ENCODE measurements at places on chromosomes 7 and 10.
A peak's percentile ranks its signal among the peaks of the same experiment; 100 is the strongest.

- DNase-seq: no peak
Observed at GRCh38 chr10:72218726-72219125, 2.6 kb upstream of the ASCC1 start.

DNA sequence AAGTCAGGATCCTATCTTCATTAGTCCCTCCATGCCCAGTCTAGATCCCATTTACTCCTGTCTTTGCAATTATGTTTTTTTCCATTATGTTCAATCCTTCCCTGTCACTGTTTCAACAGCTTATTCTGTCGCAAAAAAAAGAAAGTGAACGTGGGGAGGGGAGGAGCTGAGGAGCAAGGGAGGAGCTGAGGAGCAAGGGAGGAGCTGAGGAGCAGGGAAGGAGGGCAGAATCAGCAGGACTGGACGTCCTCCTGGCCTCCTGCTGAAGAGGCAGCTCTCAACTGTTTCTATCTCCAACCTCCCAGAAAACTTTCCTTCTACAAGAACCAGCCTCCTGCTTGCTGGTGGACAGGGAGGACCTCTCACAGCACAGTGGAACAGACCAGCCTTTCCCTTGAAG is 26.0 kb downstream of the LARP4B start:
- no peak for DNase-seq

- no peak for DNase-seq
Observed at GRCh38 chr7:1231214-1232102, 1.2 kb upstream of the UNCX start.

GRCh38 chr7:33961948-33962347 is 56.6 kb downstream of the BMPER start:
- no peak for DNase-seq

DNA sequence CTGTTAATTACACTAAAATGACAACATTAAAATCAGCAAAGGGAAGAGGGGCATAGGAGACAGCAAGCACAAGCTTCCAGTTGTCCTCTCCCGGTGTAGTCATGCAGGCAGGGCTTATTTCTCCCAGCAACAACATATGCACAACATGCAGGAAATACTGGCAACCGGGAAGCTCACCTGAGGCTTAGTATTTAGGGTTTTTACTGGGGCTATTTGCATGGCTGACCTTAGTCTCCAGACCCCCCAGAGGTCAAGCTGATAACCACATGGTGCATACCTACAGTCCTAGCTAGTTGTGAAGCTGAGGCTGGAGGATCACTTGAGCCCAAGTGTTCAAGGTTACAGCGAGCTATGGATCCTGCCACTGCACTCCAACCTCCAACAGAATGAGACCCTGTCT is 12.8 kb upstream of the JMJD1C start:
- DNase-seq: no peak

DNA sequence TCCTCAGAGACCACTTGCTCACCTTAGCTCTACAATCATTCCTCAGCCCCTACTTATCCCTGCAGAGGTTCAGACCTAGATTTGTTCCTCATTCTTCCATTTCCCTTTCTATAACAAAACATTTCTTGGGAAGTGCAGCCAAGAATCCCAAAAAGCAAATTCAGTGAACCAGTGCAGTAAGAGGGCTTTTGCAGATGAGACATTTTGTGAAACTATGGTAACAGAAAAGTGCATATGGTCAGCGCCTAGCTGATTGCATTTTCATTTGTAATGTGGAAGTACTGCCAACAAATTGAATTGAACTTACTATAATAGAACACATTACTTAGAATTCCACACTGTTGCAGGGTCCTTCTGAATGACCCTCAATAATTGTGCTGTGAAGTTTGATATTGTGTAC is 18.6 kb downstream of the AGMO start:
- no peak for DNase-seq

DNA sequence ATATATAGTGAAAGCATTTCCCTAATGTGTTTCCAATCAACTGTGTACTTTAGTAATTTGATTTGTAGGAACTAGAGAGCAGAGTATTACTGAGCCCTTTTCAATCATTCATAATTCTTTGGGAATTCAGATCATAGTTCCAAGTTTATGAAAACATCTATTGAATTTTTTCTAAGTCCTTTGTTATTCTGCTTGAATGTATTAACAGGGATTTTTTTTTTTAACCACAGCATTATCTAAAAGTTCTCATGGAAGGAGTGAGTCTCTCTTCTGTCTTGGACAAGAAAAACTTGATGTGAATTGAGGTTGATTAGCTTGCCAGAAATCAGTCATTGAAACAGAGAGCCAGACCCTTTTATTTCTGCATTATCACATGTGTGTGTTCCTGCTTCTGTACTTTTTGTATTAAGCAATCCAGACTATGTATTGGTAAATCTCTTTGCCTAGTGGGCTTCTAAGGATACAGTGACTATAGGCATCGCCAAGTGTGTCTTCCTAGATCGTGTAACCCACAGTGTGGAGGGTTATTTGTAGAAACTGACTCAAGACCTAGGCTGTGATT is 59.9 kb downstream of the BMPER start:
- no peak for DNase-seq

DNA sequence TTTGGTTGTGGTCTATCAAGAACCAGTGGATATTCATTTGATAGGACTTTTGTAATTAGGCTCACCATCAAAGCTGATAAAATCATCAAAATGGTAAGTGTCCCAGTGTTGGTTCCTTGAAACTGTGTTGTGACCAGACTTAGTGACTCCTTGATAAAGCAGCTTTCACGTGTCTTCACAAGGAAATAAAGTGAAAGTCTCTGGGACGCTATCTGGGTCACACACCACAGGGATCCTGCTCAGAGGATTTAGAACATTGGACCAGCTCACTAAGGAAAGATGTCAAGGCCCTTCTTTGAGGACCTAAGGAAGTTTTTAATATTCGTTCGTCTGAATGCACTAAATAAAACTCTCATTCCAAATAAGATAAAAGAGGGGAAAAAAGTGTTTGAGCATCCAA is 193.1 kb downstream of the RNLS start:
- DNase-seq: no peak

DNA sequence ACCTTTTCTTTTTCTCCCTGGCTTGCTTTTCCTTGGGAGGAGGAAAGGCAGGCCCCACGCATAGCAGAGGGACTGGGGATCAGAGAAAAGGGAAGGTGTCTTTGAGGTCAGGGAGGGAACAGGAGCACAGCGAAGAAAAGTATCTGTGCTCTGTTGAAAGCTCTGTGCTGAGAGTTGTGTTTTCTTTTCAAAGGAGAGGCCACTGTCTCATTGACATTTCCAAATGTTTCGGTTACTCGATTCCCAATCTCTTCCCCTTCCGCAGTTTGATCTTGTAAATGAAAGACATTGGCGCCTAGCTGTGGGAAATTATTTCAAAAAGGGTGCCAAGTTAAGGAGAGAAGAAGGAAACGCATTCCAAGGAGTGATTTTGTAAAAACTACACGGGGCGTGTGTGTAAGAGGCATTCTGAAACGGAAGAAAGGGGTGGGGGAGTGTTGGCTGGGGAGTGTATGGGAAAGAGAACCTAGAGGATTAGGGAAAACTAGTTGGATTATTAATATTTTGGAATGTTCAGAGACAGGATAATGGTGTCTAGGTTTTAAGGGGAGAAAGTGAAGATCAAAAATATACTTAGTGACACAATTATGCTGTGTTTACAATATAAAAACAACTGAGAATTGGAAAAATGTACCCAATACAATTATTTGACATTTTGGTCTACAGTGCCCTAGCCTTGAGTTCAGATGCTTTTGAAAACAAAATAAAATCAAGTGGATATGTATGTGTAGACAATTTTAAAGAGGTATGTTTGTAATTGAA is 708 bp downstream of the KLHDC10 start:
- no peak for DNase-seq

DNA sequence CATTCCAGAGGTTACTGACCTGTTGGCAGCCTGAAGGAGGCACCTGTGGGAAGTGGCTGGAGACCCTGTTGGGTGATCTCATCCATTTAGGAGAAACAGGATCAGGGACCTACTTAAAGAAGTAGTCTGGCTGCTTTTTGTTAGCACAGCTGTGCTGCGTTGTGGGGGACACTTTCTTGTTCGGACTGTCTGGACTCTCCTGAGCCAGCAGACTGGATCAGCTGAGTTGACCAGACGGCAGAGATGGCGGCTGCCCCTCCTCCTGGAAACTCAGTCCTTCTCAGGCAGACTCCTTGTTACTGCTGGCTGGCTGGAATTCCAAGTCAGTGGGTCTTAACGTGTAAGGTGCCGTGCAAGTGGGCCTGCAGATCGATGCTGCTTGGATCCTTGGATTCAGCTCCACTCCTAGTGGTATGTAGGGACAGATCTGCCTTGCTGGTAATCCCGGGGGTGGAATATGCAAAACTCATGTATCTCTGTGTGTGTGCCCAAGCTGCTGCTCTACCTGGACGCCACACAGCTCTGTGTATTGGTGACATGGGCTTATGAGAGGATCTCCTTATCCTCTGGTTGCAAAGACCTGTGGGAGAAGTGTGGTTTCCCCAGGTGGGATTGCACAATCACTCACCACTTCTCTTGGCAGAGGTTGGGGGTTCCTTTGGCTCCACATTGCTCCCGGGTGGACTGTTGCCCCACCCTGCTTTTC is 87.3 kb downstream of the CCSER2 start:
- no peak for DNase-seq

DNA sequence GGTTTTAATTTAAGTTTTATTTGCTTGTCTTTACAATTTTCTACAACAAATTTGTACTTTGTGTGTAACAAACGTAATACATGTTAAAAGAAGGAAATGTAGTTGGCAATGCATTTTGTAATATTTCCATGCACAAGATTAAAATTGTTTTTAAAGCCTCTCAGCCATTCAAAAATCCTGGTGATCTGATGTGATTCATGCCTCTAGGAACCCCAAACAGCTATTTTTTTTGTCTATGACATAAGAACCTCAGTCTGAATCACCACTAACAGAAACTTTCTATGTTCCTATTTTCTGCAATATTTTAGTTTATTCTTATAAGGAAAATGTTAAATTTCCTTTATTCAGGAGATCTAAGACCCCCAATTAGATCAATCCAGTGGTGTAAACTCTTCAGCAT is 183.1 kb upstream of the YAE1 start:
- DNase-seq: no peak

- DNase-seq: no peak
Observed at GRCh38 chr10:24465891-24466818, 257.2 kb downstream of the KIAA1217 start.

GRCh38 chr7:134364619-134365037 is 47.9 kb upstream of the SLC35B4 start:
- DNase-seq: no peak

DNA sequence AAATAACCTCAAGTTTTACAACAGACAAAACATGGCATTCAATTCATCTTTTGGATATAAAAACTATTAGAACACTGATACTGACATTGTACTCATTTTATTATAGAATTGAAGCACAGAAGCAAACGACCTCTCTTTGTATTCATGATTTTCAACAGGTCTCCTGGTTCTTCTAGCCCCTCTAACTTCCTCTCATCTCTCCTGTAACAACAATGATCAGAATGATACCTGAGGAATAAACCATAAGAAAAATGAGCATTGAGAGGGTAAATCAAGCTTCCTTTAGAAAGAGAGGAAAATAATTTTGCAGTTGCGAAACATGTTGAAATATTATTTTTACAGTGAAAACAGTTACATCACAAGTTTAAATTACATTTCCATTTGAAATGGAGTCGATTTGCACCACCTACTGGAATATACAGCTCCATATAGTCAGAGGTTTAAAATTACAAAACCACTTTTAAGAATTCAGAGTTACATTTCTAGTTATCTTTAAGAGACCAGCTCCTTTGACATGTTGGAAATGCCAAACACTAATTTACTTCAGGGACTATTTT is 17.5 kb upstream of the TEX36 start:
- DNase-seq: no peak

DNA sequence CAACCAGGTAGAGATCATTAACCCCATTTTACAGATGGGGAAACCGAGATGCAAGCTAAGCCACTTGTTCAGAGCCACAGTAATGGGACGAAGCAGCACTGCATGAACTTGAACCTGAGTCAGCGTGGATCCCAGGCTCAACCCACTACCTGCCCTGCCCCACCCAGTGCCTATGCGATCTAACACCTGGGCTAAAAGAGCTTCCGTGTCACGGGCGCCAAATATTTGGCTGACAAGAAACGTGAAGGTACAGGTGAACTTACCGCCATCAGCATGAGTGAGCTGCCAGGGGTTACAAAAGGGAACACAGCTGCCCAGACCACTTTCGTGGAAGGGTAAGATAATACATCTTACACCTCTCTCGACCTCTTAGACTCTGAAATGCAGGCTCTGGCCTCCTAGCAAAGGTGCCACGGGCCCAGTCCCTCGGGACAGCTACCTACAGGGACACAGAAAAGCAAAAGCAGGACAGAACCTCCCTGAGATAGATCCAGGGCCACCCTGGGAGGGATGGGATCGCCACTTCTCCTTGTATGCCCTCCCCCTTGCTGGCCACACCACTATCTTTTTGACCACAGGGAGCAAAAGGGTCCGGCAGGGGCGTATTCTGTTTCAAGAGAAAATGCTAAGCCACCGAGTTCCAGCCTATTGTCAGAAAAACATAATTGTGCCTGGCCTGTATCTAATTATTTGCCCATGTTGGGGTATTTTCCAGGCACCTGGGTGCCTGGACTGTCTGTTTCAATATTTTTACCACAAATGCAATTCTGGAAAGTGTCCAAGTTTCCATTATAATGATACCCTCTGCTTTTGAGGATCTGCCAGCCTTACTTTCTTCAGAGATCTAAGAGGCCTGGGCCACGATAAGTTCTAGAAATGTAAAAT is 6.4 kb downstream of the CHST15 start:
- no peak for DNase-seq

- DNase-seq: no peak
Observed at GRCh38 chr10:34080485-34081346, 734.4 kb downstream of the PARD3 start.

DNA sequence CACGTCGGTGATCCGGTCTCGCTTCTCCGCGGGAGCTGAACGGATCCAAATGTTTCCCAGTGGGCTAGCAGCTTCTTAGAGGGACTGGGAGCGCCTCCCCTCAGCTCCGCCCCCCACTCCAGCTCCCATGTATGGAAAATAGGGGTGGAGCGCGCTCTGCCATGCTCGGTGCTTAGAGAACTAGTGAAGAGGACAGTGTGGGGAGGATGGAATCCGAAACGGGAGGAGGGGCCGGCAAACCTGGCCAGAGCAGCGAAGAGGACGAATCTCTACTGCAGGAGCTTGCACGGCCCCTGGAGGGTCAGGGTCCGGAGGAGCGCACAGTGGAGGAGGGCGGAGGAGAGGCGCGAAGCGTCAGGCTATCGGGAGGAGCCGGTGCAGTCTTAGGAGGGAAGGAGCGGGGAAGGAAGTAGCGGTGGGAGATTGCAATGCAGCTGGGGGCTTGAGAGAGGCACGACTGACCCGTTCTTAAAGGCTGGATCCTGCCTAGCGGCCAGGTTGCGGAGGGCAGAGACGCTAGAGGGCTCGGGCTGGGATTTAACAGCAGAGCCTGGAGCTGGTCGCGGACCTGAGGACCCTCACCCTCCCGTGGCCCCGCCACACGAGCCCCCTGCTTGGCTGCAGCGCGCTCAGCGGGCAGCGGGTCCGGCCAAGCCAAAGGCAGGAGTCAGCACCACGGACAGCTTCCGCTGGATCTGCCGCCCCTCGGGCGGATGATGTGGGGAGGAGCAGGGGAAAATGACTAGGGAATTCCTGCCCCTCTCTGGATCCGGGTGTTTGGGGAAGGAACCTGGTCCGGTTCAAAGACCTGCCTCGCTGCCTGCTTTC is at the start of gene PRLHR:
TSS of gene PRLHR (minus strand) at position 51 of the 828 bp plus-strand sequence. CDS start 404 bp downstream, outside the sequence.
- DNase-seq: peak; percentile 47
